Upper lobe of right lung (tissue), 1 donor: ENCODE measurements at places on chromosomes 16 and 17. TPM values are rescaled to one million over a fixed set of nuclear protein-coding genes. Genes with fewer than 3 reads are reported as not detected.

ITGA3 gene
- 212 TPM for total RNA-seq

TLCD2 gene
- total RNA-seq = 12.7 TPM

NPIPA3 gene
- total RNA-seq = 3.2 TPM

KRT36 gene
- not detected for total RNA-seq

- DNase-seq = no peak
Observed at GRCh38 chr16:3389663-3390338, 11.0 kb downstream of the ZSCAN32 start.

DNA sequence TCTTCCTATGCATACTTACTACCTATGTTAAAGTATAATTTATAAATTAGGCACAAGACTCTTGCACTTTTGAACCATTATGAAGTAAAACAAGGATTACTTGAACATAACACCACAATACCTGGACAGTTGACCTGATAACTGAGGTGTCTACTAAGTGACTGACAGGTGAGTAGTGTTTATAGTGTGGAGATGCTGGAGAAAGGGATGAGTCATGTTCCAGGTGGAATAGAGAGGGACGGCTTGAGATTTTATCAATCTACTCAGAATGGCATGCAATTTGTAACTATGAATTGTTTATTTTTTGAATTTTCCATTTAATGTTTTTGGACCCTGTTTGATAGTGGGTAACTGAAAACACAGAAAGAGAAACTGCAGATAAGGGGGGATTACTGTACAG lies 287.6 kb downstream of the MAP2K6 start:
- DNase-seq = no peak

DNA sequence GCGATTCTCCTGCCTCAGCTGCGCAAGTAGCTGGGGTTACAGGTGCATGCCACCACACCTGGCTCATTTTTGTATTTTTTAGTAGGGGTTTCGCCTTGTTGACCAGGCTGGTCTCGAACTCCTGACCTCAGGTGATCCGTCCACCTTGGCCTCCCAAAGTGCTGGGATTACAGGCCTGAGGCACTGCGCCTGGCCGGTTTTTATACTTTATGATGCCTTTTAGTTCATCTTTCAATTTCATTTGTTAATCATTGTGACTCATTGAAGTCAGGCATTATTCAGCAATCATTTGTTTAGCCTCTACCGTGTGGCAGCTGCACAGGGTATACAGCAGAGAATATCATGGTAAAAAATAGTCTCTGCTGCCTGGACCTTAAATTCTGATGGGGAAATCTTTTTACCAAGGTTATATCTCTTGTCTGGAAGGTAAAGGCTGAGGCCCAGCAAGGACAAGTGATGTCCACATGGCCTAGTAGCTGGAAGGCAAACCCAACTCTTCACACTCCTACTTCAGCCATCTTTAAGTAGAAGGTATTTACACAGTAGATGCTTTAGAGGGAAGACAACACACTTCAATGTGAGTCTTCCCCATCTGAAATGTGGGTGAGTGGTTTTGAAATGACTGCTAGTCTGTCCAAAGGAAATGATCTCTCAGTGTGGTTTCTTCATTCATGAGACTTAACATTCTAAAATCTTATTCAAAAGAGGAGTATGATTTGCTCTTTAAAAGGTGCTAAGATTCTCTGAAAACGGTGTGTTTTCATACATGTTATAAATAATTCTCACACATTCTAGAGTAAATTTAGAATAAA lies 2.4 kb downstream of the PRPSAP2 start:
- no peak for DNase-seq

DNA sequence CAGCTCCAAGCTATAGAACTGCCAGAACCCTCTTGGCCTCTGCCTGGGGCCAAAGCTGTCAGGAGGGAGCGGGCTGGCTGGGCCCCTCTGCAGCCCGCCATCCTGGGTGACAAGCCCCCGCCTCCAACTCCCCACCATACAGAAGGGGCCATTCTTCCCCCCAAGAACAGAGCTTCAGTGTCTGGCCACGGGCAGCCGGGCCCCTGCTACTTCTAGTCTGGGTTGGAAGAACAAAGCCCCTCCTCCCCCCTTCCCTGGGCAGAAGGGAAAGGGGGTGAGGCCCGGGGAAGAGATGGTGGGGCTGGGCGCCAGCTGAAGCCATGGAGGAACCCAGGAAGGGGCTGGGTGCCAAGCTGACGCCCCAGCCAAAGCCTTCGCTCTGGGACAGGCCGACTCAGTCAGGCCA lies 9.0 kb downstream of the NAT9 start:
- DNase-seq = no peak

DNA sequence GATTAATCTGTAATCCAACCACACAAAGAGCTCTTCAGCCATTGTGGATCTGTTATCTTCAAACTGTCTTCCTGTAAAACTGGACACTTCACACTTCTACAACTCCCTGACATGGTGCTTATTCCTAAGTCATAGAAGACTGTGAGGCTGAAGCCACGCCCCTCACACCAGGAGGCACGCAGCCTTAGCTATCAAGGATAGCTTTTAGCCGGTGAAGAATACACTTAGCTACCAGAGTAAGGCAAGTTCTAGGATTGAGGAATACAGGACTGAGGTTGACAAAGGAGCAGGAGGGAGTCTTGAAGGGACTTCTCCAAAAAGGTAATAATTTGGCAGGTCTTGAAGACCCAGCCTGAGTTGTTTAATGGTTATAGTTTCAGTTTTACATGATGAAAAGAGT lies 79.8 kb upstream of the GAS7 start:
- no peak for DNase-seq
